ENCODE measurements at places on chromosomes 4 and X.

GRCh38 chrX:14922437-14922836 lies 49.2 kb downstream of the MOSPD2 start:
- peak; percentile 25 for DNase-seq

GRCh38 chr4:128721896-128722295 lies 87.6 kb upstream of the JADE1 start:
- no peak for DNase-seq

DNA sequence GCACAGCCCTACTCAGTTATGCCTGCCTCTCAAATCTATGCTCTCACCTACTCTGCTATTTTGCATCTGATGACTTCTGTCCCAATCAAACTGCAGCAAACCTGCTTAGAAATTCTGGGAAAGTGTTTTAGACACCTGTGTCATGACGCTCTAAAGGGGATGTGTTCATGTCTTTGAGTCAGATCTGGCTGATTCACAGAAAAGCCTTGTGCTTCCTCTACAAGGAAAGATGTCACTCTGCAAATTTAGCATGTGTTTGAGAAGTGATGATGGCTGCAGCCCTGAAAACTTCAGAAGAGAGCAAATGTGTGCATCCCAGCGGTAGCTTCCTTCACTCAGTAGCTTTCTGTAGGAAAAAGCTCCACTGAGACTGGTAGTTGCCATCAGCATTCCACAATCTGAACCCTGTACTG lies 235.4 kb downstream of the MGST2 start:
- DNase-seq: no peak

DNA sequence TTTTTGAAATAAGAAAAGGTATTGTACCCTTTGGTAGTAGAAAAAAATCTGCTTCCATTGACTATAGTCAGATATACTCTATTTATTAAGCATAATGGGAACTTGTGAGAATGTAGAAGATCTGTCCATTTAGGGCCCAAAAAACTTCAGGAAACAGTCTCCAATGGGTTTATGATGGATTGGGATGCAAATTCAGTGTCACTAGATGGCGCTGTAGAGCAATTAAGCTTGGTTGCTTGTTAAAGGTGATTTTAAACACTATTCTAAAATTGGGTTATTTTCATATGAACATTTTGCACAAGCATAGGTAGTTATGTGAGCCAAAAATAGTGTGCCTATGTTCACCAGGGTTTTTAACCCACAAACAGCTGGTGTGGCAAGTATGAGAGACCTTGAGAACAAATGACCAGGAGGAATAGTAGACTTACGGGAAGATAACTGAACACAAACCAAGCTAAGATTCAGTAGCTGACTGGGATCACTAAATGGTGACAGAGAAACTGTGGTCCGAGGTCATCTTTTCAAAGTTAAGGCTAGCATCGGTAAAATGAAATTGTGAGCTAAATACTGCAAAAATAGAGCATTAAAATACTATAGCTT lies 80.3 kb upstream of the LSM6 start:
- peak; percentile 63 for DNase-seq

GRCh38 chrX:149950681-149951080 lies 12.4 kb upstream of the EOLA2 start:
- DNase-seq: peak; percentile 23

DNA sequence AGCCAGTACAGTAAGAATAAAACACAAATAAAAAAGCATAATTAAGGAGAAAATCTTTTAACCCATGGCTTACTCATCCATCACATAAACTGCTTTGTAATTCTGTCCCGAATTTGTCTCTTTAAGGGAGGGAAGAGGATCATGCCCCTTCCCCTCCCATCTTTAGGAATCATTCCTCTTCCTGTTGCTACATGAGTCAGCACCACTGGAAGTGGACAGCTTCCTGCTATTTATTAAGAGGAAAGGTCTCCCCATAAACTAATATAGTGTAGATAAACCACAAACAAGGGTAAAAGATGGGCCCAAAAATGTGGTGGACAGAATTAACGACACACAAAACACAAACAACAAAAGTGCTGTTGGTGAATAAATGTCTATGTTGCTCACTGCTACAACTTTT lies 75.8 kb downstream of the PPP3CA start:
- DNase-seq: peak; percentile 37

GRCh38 chrX:126237524-126237923 lies 71.4 kb upstream of the DCAF12L2 start:
- no peak for DNase-seq

DNA sequence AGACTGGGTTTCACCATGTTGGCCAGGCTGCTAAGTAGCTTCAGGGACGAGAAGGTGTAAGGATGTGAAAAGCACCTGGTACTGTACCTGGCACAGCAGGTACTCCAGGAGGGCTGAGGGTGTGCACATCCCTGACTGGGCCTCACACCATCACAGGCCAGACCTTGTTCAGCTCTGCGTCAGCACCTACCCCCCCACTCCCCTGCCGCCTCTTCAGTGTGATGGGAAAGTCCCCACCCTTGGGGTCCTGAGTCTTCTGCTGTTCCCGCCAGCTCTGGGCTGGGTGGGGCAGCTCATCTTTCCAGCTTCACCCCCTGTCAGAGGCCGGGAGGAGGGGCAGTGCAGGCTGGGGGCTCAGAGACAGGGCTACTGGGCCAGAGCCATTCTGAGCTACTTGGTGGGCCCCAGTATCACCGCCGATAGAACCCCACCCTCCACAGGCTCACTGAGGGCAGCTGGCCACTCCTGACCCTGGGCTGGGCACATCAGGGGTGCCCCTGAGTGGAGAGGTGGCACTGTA lies 6.7 kb upstream of the SH3BP2 start:
- no peak for DNase-seq

DNA sequence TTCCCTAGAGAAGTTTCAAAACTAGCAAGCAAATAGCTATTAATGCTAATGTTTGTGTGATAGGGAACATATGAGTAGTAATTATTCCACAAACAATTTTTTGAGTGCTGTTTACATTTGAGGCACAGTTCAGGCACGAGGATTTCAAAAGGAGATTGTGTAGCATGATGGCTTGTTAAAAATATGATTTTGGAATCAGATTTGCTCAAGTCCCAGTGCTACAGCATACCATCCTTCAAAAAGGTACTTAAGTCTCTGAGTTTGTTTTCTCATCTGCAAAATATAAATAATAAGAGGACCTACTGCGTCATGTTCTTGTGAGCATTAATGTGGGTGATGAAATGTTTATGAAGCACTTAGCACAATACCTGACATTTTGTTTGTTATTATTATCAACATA lies 11.3 kb downstream of the TLR8 start:
- DNase-seq: no peak

- no peak for DNase-seq
Observed at GRCh38 chr4:105139646-105140045, 7.0 kb upstream of the TET2 start.

- no peak for DNase-seq
Observed at GRCh38 chr4:98480535-98480934, 177.9 kb downstream of the TSPAN5 start.

DNA sequence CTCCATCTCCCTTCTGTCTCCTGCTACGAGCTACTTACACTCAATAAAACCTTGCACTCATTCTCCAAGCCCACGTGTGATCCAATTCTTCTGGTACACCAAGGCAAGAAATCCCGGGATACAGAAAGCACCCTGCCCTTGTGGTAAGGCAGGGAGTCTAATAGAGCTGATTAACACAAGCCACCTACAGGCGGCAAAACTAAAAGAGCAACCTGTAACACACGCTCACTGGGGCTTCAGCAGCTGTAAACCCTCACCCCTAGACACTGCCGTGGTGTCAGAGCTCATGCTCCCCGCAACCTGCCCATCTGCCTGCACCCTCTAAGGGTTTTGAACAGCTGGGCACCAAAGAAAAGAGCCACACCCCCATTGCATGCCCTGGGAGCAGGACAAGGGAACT lies 755.4 kb upstream of the HTR2C start:
- DNase-seq: no peak

- DNase-seq: no peak
Observed at GRCh38 chr4:162116095-162116779, 47.6 kb downstream of the FSTL5 start.

DNA sequence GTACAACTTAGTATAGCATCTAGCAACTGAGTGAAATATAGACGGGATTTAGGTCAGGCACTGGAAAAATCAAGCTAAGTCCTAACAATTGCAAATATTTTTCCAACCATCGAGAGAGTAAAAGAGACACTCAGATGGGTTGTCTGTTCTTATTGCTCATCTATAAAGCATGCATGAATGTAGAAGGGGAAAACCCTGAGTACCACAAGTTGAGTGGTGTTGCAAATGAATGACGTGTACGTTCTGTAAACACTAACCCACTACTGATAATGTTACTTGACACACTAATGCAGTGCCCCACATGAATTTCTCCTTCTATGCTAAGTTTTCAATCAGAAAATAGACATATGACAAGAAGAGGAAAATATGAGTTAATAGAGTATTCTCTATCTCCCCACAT lies 211.2 kb downstream of the COX18 start:
- DNase-seq: peak; percentile 82

GRCh38 chr4:125370478-125370877 lies 55.7 kb downstream of the FAT4 start:
- DNase-seq: no peak

GRCh38 chr4:28890949-28891775 lies 1829.0 kb upstream of the PCDH7 start:
- no peak for DNase-seq

DNA sequence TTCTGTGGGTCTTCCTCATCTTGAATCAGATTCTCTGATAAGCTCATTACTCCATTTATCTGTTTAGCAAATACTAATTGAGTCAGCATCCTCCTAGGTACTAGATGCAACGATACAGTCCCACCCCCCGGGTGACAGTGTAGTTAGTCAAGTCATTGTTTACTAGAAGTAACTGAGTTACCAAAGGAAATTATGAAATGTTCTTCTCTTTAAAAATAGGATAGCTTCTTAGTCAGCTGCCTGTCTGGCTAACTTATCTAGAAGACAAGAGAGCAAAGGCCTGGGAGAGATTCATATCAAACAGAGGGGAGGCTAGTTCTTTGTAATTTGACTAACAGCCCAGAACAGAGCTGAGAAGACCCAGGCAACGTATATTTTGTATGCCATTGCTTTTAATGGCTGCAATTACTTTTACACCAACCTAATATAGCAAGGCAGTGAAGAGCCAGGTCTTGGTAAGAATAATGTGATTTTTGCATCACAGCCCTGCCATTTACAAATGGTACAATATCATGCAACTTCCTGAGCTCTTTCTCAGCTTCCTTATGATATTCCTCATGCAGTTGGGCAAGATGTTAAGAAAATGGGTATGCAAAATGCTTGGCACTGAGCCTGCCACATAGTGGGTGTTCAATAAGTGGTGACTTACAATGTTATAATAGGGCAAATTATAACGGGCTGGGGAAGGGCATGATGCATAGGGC lies 149.9 kb downstream of the CHIC2 start:
- no peak for DNase-seq

Data from ACHN (cell line).